Stimulated activated CD4-positive, alpha-beta T cell treated with anti-CD3 and anti-CD28 coated beads, Interleukin-4, amount 100 ng/mL, for 1 hour (primary cell): ENCODE measurements at places on chromosomes 6 and 20.

DNA sequence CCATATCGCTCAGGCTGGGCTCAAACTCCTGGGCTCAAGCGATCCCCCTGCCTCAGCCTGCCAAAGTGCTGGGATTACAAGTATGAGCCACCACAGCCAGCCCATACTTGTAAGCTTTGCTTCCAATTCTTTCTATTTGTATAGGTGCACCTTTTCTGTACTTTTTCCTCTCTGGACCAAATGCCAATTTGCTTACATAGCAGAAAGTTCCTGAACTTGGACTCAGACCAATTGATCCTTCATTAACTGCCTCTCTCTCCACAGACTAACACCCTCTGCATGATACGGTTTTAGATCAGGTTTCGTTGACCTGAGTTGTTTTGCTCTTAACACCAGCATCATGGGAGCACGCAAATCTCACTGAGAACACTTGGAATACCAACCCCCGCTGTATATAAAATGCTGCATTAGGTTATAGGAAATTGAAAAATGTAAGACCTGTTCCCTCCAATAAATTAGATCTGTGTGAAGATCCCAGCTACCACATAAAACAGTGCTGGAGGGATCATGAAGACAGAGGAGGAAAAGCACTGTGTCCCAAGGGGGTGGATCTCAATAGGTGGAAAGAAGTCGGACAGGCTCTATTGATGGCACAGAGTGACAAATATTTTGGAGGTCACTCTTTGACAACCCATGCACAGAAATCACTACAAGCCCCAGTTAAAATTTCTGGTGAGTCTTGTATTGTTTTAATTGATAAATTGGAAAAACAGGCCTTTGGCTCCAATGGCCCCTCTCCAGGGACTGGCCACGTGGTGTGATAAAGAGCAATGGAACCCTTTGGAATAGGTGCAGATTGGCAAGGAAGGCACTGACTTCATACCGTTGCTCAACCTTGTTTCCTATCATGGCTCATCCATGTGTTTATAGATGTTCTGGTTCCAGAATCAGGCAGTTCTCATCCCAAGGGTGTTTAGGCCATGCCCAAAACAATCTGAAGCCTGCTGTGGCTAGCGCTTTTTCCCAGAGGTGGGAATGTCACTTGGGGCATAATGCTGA lies 51.2 kb downstream of the ISM1 start:
- no peak for DNase-seq

GRCh38 chr6:53658992-53659391 lies 6.6 kb downstream of the KLHL31 start:
- no peak for DNase-seq

GRCh38 chr6:147577488-147577887 lies 69.0 kb downstream of the SAMD5 start:
- DNase-seq, result no peak

- DNase-seq, result no peak
Observed at GRCh38 chr6:4506792-4507191, 269.4 kb upstream of the CDYL start.

- DNase-seq, result no peak
Observed at GRCh38 chr6:107976155-107976783, 18.3 kb upstream of the SEC63 start.

GRCh38 chr20:35560105-35560511 lies 18.2 kb downstream of the ERGIC3 start:
- no peak for DNase-seq

GRCh38 chr6:158411998-158412397 lies 99.7 kb downstream of the TULP4 start:
- no peak for DNase-seq

DNA sequence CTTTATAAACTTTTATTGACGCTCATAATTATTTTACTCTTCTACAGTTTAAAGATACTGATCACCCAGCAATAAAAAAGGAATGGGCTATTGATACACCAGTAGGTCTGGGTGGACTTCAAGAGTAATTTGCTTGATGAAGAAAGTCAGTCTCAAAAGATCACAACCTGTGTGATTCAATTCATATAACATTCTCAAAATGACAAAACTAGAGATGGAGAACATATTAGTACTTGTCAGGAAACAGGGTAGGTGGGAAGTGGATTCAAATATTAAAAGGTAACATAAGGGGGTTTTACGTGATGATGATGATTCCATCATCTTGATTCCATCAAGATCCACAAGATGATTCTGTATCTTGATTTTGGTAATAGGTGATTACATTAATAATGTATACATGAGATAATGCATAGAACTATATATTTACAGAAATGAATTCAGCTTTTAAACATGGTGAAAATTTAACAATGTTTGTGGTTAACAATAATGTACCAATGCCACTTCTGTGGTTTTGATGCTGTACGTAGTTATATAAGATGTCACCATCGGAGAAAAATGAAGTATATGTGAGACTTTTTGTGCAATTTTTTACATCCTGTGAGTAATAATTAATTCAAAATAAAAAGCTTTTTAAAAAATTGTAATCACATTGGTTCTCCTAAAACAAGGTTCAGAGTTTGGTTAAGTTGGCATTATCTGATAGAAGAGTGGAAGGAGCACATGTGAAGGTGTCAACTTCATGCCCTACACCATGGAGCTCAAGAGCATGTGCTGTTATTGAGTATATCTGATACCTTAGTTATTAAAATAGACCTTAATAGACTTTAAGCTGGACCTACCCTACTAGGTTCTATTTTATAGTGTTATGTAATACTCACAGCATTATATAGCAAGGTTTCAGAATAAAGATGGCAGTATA lies 66.3 kb upstream of the DYNLRB1 start:
- no peak for DNase-seq

- no peak for DNase-seq
Observed at GRCh38 chr6:2980465-2980855, 9.1 kb upstream of the SERPINB6 start.

DNA sequence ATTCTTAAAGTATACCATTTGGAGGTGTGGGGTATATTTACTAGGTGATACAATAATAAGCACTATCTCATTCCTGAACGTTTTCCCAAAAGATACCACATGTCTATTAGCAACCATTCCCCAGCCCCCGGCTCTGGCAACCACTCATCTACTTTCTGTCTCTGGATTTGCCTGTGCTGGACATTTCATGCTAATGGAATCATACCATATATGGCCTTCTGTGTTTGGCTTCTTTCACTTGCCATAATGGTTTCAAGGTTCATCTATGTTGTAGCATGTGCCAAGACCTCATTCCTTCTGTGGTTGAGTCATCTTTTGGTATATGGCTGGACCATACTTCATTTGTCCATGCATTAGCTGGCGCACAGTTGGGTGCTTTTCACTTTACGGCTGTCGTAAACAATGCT lies 39.7 kb downstream of the BCAS4 start:
- DNase-seq, result no peak

- DNase-seq, result peak; percentile 74
Observed at GRCh38 chr6:6918216-6918983, 189.4 kb upstream of the RREB1 start.

GRCh38 chr6:53523511-53524454 lies 21.1 kb downstream of the GCLC start:
- DNase-seq, result no peak

DNA sequence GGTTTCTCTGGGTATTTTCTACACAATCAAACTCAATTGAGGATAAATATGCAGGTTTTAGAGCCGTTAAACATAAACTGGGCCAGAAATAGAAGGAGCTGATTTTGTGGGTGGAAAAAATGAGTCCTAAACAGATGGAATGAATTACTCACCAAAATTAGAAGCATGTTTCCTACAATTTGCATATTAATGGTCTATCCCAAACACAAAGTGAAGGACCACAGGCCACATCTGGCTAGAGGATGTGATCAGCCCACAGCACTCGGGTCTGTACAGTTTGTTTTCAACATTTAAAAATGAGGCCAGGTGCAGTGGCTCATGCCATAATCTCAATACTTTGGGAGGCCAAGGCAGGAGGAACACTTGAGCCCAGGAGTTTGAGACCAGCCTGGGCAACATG lies 296.3 kb downstream of the PREX1 start:
- no peak for DNase-seq

GRCh38 chr20:51727872-51728271 lies 40.3 kb downstream of the ATP9A start:
- no peak for DNase-seq

DNA sequence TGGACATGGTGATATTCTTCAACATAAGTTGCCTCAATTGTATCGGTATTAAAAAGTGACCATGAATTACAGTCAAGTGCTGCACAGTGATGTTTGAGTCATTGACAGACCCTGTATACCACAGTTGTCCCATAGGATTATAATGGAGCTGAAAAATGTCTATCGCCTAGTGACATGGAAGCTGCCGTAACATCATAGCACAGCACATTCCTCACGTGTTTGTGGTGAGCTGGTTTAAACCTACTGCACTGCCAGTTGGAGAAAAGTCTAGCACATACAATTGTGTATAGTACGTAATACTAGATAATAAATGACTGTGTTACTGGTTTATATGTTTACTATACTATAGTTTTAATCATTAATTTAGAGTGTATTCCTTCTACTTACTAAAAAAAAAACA lies 150.2 kb downstream of the CDH26 start:
- DNase-seq, result no peak

- DNase-seq, result no peak
Observed at GRCh38 chr6:56096541-56096940, 150.8 kb downstream of the COL21A1 start.

GRCh38 chr6:116542426-116542825 lies 3.1 kb downstream of the TRAPPC3L start:
- DNase-seq, result no peak

- no peak for DNase-seq
Observed at GRCh38 chr20:6665161-6665560, 102.3 kb upstream of the BMP2 start.

DNA sequence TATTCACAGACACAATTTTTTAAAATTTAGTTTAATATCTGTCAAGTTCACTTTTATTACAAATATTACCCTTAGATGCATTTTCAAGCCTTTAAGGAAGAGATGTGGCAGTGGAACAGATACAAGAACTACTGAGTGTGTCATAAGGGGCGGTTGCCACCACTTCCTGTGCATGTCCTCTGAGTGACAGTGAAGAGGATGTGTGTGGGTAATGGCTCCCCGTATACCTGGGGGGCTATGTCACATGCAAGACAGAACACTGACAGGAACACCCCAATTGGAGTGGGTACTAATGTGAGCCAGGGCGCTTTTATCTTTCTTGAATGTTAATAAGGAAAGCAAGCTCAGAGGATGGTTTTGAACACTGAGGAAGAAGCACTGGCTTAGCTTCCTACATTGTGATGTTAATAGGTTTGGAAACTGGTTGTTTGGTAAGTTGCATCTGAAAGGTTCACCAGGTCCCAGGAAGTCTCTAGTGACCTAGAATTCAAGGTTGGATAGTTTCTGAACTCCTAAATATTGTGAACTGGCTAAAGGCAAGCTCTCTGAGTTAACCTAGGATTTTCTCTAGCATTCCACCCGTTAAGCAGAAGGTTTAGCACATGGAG lies 83.4 kb upstream of the ASF1A start:
- DNase-seq, result peak; percentile 44
